GM04504 (cell line): ENCODE measurements at places on chromosomes 12 and 14.

DNA sequence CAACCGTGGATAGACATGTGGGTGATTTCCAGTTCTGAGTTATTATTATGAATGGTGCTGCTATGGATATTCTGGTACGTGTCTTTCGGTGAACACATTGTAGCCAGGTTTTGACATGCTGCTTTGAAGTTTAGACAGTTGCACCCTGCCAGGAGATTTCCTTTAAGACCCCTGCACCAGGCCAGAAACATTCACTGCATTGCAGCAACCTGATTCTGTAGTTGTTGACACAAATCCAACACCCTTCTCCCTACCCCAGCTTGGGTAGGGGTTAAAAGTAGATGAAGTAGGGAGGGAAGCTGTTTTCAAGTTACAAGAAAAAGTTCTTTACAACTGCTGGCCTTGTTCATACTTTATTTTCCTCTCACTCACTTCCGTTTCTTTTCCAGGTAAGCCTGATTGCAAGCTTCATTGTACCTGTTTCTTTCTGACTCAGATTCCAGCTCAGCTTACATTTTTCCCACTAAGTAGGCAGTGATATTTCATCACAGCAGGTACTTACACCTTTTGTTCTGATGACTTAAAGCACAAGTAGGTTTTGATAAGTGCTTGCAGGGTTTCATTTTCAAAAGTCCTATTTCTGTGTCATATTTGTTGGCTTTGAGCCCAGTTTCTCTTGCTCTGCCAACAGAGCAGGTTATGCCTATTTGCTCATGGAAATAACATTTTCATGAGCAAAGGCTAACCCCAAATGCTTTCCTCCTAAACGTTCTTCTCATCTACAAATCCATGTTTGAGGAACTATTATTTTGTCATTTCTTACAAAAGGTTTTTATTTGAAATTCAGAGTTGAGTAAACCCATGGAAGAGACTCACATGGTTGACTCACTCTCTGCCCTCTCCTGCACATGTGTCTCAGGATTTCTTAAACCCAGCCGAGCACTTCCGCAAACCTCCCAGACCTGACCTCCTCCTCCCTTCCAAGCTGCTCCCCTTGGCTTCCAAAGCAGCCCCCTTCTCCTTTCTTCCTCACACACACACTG lies 12.1 kb upstream of the LTA4H start:
- DNase-seq = no peak

DNA sequence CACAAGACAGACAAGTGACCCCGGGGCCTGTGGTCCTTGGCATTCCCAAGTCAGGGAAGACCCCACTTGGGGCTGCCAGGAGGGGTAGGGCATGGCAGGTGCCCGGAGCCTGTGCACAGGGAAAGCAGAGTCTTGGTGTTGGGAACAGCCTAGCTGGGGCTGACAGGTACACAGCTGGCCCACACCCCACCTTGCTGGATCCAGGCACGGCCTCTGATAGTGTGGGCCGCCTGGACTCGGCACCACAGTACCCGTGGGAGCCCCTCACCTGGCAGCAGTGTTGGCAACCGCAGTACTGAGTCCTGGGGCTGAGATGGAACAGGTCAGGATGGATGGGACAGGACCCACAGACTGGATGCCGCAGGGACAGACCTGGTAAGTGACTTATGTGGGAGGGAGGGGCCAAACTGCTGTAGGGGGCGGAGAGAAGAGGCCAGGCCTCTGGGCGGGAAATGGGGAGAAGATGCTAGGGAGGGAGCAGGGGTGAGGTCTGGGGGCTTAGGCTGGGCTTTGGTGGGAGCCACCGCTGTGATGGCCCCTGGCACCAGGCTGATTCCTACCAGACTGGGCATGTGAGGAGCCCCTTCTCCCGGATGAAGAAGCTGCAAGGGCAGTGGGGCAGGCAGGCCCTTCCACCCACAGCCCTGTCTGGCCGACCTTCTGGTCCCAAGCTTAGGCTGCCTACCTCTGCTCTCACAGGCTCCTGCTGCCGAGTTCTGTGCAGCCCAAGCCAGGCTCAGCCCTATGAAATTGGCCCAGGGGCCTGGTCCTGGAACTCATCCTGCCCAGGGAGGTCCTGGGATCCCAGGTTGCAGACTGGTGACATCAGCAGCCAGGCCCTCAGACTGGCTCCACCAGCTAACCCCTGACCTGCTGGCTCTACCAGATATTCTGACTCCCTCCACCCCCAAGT lies at the start of gene TGM1:
TSS of gene TGM1 (minus strand) at position 357 of the 913 bp plus-strand sequence. CDS start 825 bp downstream, outside the sequence.
- DNase-seq = no peak

- DNase-seq = no peak
Measured at GRCh38 chr12:47015381-47015780, 64.0 kb upstream of the PCED1B start.

- DNase-seq = no peak
Measured at GRCh38 chr12:51448618-51449256, 24.1 kb downstream of the SLC4A8 start.

DNA sequence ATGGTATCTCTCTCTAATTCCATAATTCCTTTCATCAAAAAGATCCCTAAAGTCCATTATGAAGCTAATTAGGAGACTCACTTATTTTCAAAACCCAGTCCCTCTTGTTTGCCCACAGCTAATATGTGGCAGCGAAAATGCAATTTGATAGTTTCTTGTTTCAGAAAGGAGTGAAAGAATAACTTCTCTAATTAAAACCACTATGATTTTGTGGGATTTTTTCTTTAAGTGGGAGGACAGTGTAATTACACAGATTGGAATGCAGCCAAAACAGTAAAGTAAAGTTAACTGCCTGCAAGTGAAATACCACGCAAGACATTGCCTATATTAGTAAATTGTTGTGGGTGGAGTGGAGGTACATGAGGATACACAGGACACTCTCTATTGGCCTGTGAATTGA lies 50.0 kb downstream of the PTPRO start:
- no peak for DNase-seq

DNA sequence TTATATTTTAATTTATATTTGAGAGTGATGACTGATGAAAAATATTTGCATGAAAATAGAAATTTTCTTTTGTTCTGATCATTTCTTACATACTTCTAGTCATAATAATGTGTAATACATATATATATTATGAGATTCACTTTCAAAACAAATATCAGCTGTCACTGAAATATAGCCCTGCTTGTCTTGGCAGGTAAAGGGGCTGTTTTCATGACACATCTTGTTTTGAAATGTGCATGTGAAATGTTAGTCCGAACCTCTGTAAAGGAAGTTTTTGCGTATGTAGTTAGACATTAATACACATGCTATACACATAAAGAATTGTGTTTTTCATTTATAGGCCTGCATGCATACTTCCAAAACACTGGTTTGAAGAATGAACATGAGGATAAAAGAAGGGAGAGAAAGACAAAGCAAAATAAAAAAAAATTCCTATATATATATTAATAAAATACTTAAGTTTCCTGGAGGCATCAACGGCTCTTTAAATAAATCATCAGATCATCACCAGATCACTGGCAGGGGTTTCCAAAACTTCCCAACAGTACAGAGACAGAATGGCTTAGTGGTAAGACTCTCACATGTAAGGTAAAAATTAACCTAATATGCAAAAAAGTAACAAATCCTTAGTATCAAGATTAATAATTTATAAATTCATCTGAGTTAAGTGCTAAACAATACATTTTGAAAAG lies 60.1 kb downstream of the SEL1L start:
- DNase-seq = no peak

GRCh38 chr14:26741711-26742212 lies 143.9 kb upstream of the NOVA1 start:
- DNase-seq = no peak

GRCh38 chr14:59317798-59318505 lies 129.5 kb downstream of the DAAM1 start:
- no peak for DNase-seq

- no peak for DNase-seq
Measured at GRCh38 chr12:80268924-80269749, 169.8 kb downstream of the OTOGL start.

DNA sequence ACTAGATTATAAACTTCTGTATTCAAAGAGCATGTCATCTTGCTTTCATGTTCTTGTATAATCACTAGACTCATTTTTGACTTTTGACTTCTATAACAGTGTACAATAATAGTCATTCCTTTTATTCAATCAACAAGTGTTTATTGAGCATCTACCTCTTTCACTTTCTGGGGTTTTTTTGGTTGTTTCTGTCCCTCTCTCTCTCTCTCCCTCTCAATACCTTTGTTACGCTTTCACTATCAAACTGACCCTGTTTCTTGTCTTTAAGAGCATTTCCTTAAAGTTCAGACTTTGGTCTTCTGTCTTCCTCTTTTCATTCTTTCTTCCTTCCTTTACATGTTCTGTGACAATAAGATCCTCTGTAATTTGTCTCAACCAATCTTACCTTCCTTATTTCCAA lies 49.5 kb downstream of the GPR137C start:
- no peak for DNase-seq
